ENCODE measurements at places on chromosomes 3 and 15.

- DNase-seq: no peak
Observed at GRCh38 chr15:26854435-26854834, 12.4 kb upstream of the GABRA5 start.

DNA sequence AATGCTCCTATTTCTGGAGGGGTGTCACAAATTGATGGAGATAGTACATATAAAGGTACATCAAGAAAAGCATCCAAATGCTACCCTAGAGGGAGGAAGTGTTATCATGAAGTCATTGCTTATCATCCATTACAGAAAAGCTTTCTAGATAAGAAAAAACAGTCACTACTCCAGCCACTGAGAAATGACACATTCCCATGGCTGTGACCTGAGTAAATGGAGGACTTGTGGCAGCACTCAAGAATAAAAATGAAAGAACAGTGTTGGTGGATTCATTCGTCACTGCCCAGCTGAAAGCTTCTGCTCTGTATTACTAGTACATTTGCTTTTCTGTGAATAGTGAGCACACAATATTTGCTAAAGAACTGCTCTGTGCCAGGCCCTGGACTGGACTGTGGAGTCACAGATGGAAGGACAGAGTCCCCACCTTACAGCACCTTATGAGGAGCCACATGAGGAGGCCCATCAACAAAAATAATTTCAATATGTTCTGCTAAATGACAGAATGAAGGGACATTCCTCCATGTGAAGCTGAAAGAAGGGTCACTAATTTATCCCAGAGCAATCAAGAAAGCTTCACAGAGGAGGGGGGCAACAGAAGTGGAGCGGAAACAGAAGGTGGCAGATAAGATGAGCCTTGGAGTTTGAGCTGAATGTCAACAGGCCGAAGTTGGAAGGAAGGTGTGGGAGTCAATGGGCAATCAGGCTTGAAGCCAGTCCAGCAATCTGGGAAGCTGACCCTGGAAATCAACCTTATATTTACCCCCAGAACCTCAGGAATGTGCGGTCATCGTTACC, 343.5 kb upstream of the TRIM42 start:
- no peak for DNase-seq

DNA sequence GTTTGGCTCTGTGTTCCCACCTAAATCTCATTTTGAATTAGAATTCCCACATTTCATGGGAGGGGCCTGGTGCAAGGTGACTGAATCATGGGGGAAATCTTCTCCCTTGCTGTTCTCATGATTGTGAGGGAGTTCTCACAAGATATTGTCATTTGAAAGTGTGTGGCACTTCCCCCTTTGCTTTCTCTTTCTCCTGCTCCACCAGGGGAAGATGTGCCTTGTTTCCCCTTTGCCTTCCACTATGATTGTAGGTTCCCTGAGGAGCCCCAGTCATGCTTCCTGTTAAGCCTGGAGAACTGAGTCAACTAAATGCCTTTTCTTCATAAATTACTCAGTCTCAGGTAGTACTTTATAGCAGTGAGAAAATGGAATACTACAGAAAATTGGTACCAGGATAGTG, 157.2 kb upstream of the TPRG1 start:
- no peak for DNase-seq

GRCh38 chr3:82293867-82294266, 532.4 kb upstream of the GBE1 start:
- no peak for DNase-seq

GRCh38 chr3:123803521-123803920, 80.6 kb downstream of the MYLK start:
- no peak for DNase-seq

GRCh38 chr3:70543493-70543892, 231.1 kb upstream of the MDFIC2 start:
- DNase-seq: no peak

DNA sequence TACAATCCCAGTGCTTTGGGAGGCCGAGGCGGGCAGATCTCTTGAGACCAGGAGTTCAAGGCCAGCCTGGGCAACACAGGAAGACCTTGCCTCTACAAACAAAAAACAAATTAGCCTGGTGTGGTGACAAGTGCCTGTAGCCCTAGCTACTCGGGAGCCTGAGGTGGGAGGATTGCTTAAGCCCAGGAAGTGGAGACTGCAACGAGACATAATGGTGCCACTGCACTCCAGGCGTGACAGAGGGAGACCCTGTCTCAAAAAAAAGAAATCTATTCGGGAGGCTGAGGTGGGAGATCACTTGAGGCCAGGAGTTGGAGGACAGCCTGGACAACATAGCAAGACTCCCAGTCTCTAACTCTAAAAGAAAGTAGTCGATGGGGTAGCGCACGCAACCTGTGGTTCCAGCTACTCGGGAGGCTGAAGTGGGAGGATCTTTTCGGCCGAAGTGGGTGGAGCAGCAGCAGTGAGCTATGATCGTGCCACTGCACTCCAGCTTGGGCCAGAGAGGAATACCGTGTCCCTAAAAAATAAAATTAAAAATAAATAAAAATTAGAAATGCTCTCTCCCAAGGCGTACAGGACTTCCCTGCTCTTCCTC, 775 bp downstream of the C3orf33 start:
- DNase-seq: peak; percentile 51

- DNase-seq: no peak
Observed at GRCh38 chr3:69500604-69501003, 114.7 kb upstream of the FRMD4B start.

GRCh38 chr3:108998436-108998835, 44.8 kb upstream of the GUCA1C start:
- DNase-seq: no peak

All from NCI-H187 (cell line).